ENCODE measurements at places on chromosomes 3 and 15.

DNA sequence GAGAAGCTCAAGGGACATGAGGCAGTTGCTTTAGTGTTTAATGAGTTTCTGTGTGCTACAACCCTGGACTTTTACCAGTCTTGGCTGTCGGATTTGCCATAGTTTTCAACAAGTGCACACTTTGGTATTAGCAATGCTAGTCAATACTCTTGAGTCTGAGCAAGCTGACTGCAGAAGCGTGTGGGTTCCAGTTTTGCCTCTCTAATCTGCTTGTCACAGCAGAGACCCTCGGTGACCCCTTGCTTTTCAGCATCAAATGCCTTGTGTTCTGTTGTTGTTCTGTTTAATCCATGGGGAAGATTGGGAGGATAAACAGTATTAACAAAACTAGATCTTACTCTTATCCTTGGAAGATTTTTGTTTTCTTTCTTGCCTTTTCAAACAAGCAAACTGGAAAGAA lies 194.3 kb upstream of the CHRM5 start:
- DNase-seq = no peak

DNA sequence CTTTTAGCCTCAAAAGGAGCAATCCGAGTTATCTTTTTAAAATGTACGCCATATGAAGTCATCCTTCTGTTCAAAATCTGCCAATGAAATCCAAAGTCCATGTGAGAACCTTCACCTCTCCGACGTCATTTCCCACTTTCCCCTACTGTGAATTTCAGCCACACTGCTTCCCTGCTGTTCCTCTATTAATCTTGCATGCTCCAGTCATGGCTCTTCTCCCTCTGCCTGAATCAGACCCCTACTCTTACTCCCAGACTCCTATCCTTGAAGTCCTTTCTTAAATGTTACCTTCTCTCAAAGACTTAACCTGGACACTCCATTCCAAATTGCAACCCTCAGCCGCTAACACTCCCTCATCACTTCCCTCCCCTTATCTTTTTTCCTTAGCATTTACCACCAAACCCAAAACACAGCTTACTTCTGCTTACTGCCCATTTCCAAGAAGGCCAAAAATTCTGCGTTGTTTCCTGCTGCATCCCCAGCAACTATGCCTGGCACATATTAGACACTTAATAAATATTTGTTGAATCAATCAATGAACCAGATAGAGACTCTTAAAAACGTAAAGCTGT lies 1.2 kb downstream of the NKIRAS1 start:
- no peak for DNase-seq

DNA sequence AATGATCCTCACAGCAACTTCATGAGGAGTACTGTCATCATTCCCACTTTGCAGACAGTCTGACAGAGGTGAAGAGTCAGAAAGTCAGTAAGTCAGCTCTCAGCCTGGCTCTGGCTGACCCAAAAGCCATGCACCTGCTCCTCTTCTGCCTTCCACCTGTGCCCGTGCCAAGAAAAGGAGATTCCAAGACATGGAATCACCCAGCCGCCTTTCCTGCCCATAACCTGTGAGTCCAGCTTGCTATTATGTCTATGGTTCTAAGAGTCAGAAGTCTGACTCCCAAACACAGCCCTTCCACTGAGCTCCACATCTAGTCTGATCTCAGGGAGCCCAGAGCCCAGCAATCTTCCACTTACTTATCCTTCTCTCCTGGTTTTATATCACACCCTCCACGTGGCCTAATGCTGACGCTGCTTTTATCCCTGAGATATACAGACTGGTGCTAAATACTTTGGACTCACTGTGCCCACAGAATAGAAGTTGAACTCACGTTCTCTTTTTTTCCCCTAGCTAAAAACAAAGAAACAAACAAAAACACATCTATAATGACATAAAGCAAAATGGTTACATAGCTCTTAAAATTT lies 66.0 kb downstream of the PLD1 start:
- DNase-seq = no peak

DNA sequence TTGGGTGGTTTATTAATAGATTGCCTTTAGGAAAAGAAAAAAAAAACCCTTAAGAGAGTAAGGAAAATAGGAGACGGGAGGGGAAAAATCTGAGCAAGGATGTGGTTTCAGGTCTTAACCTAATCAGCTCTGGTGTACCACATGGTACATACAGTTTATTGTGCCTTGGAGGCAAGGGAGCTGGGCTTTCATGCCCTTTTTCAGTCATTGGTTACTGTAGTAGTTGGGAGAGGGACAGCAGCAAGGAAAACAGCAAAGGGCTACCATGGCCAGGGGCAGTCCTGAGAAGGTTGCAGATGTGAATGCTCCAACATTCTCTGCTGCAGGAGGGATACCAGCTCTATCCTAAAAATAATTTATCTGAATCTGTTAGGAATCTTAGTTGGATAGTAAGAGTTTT lies 5.9 kb downstream of the CMC1 start:
- no peak for DNase-seq

- DNase-seq = no peak
These were observed 327.4 kb downstream of the SHQ1 start for GRCh38 chr3:72520690-72521308.

DNA sequence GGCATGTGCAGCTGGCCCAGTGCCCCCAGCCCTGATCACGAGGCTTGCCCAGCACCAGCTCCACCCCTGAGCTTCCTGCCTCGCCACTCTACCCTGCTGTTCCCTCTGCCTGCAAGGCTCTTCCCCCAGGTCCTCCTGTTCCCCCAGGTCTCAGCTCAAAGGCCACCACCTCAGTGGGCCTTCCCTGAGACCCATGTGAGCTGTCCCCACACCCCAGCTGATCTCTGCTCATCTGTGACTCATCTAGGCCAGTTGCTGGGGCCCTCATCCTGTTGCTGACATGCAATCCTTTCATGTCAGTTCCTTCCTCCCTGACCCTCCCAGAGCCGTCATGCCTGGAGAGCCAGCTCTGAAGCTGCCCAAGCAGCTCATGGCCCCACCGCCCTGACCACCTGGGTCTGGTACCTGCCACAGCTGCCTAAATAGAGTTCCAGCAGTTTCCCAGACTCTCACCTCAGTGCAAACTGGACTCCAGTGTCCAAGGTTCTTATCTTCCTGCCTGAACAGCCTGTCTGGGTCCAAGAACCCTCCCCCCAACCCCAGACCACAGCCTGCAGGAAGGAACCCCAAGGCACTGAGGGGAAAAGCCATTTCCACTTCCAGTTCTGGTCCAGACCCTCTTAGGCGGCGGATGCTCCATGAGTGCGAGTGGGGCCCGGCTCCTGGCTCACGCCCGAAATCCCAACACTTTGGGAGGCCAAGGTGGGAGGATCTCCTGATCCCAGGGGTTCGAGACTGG lies 116.6 kb upstream of the IQSEC1 start:
- DNase-seq = no peak

GRCh38 chr3:135451037-135451785 lies 514.3 kb upstream of the PPP2R3A start:
- no peak for DNase-seq

- DNase-seq = no peak
These were observed 365.9 kb upstream of the PROK2 start for GRCh38 chr3:72150634-72151412.

DNA sequence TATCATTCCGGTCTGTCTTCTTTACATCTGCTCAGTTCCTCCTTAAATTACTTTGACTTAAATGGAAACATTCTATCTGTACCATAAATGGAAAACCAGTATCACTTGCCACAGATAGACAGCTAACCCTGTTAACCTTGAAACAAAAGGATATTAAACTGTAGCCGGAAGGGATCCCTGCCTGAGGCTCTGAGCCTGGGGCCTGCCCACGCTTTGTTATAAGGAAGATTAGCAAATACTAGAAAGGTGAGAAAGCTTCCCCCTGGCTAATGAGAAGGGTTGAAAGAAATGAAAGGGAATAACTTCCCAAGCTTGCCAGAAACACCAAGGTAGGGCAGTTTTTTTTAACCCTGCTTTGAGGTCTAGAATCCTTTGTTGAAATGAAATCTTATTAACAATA lies 927.6 kb downstream of the FHIT start:
- no peak for DNase-seq

DNA sequence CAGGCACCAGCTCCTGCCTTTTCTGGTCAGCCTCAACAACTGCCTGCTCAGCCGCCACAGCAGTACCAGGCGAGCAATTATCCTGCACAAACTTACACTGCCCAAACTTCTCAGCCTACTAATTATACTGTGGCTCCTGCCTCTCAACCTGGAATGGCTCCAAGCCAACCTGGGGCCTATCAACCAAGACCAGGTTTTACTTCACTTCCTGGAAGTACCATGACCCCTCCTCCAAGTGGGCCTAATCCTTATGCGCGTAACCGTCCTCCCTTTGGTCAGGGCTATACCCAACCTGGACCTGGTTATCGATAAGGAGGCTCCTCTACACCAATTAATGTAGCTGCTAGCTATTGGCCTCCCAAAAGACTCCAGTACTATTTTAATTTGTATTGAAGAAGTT lies 38.9 kb downstream of the TFG start:
- DNase-seq = no peak

DNA sequence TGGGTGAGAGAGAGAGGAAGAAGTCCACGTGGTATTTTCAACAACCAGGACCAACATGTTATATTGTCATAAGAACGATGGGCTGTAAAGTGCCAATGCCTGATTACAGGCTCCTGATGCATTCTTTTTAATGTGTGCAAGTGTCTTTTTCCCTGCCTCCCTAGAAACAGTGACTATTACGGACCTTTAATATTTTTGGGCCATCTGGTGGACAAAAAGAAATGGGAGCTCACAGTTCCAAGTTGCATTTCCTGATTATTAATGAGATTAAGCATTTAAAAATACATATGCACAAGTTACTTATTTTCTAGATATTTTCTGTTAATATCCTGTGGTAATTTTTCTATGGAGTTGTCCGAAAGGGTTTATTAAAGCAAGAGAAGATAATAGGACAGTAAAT lies 530.2 kb downstream of the NR2F2 start:
- DNase-seq = no peak

DNA sequence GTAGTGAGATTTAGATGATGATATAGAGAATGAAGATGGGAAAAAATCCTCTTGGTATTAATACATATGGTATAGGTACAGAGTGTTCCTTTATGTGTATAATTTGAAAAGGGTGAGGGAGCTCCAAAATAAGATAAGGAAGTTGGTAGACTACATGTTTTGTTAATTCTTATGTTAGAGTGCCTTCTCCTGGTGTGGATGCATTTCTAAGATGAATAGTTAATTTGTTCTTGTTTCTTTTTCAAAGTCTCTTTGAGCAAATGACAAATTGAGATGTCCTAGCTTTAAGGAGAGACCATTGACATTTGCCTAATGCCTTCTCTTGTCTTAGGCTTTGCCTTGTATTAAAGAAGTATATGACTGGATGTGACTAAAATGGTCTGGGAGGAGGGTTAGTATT lies 34.1 kb downstream of the AKAP13 start:
- no peak for DNase-seq

DNA sequence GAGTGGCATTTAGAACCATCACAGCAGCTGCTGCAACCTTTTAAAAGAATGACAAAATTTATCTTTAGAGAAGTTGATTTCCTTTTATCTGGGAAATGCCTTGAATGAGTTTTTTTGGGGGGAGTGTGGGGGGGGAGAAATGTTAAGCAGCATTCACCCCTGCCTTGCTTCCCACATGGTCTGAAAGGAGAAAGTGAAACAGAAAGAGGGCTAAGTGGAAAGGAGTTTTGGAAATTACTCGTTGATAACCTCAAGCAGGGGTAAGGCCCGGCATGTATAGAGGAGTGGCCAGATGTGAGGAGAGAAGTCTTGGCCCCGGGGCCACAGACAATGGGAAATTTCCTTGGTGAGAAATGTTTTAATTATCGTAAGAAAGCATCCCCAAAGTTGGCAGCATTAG lies 23.5 kb downstream of the B3GALNT1 start:
- DNase-seq = no peak

DNA sequence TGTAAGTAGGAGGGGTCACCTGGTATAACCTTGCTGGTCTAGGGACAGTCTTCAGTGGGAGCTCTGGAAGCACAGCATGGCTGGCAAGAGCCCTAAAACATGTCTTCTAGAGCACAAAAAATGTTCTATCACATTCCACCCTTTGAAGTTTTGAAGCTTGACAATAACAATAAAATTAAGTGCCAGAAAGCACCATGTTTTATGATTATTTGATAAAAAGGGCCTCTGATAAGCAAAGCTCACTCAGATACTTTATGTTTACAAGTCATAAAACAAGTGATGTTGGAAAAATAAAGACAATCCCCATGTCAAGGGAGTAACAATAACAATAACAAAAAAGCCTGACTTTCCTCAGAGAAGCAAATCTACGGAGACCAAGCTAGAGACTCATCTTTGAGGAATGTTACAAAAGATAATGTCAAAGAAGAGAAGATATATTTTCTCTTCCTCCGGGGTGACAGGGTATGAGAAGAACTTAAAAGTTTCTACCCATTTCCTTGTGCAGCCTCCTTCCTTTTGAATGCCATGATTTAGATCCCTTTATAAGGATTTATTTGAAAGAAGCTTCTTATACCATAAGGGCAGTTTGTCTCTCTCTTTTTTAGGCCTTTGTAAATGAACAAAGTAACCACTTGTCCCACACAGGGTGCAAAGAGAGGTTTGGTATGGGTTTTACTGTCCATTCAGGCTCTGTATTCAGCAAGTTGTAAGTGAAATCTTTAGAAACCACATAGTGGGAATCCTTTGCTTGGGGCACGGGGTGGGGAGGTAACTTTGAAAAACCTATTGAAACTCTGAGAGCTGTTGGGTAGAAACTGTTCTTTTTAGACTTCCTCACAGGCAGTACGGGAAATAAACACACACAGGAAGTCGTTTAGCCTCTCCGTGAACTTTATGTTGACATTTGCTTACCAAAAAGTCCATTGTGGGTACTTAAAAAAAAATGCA lies 109.6 kb upstream of the RBMS3 start:
- DNase-seq = no peak

- no peak for DNase-seq
These were observed 60.9 kb downstream of the SCN10A start for GRCh38 chr3:38755130-38755529.

DNA sequence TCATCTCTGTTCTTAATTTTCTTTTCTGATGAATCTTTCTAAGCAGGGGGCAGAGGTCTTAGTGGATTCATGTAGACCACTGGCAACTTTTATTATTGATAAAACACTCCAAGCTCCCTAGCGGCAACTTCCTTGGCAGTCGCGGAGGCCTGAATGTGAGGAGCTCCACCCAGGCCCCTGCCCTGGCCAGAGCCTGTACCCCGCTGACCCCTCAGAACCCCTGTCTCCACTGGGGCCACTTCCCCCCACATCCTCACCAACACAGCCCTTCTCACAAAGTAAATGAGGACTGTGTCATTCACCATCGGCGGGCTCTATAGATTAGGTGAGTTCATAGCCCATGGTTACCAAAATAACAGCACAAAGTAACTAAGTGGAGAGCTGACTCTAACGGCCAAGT lies 111.6 kb downstream of the TPRA1 start:
- DNase-seq = no peak

All from ureter (tissue), 1 donor.